ENCODE measurements at places on chromosomes 13 and 19.
A peak's percentile ranks its signal among the peaks of the same experiment; 100 is the strongest.

GRCh38 chr13:91346062-91346461 is 1.4 kb upstream of the MIR17HG start:
- no peak for DNase-seq

DNA sequence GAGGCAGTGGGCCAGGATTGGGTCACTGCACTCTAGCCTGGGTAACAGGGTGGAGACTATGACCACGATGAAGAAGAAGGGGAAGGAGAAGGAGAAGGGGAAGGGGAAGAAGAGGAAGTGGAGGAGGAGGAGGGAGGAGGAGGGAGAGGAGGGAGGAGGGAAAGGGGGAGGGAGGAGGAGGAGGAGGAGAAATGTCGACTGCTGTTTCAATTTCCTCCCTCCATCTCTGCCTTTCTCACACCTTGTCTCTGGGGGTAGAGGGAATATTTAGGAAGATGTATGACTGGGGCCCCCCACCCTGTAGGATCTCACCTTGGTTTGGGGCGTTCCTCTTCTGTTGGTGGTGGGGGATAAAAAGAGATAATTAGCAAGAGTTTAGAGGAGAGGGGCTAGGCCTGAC is 3.8 kb downstream of the TNNT1 start:
- no peak for DNase-seq

DNA sequence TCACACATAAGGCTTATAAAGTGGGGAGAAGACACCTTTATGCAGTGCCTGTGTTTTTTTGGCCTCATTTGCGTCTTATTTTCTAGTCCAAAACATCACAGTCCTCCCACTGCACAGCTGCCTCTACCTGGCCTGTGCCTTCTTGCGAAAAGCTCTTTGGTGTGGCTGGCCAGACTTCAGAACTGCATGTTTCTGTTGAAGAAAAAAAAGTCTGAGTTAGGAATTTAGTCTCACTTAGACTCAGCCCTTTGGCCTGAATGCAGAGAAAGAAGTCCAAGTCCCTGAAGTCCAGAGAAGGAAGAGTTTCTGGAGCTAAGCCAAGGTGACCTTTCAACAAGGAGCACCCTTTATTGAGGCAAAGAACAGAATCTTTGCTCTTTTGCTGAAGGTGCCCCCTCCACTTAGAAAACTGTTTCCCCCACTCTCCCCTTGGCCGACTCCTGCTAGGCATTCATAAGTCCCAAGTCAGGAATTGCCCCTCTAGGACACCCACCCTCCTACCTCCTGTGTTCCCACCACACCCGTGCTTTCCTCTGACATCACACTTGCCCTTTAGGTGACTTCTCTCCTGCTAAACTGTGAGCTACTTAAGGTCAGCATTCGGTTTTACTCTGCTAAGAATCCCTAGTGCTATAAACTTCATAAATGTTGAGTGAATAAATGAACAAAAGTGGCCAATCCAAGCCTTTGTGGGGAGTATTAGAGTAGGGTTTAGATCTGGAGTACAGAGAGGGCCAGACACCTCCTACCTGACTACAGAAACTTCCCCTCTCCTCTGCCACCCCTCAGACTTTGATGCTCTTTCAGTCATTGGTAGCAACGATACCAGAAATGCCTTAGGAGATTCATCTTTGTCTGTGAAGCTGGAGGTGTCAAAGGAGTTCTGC is 226.8 kb downstream of the LACC1 start:
- no peak for DNase-seq

DNA sequence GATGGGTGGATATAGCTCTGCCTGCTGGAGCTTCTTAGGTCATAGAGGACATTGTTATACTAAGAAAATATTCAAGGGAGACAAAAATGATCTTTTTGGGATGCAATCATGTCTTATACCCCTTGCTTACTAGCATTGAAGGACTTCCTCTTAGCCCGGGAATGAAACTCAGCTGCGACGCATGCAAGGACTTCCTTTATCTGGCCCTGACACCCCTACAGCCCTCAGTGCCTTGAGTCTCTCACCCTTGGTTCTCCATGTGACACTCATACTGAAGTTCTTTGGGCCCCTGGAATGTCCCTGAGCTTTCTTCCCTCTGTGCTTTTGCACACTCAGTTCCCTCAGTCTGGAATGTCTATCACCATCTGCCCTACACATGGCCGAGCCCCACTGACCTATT is 72.5 kb upstream of the MTIF3 start:
- DNase-seq: no peak

GRCh38 chr19:45601115-45601514 is 897 bp downstream of the GPR4 start:
- DNase-seq: no peak

GRCh38 chr13:91948736-91949135 is 550.3 kb downstream of the GPC5 start:
- no peak for DNase-seq

GRCh38 chr19:12331211-12331941 is 2.1 kb downstream of the ZNF563 start:
- DNase-seq: peak; percentile 44

- no peak for DNase-seq
These were observed 317 bp downstream of the LYL1 start for GRCh38 chr19:13102416-13102665.

- DNase-seq: no peak
These were observed 9.6 kb downstream of the HIPK4 start for GRCh38 chr19:40380199-40381037.

DNA sequence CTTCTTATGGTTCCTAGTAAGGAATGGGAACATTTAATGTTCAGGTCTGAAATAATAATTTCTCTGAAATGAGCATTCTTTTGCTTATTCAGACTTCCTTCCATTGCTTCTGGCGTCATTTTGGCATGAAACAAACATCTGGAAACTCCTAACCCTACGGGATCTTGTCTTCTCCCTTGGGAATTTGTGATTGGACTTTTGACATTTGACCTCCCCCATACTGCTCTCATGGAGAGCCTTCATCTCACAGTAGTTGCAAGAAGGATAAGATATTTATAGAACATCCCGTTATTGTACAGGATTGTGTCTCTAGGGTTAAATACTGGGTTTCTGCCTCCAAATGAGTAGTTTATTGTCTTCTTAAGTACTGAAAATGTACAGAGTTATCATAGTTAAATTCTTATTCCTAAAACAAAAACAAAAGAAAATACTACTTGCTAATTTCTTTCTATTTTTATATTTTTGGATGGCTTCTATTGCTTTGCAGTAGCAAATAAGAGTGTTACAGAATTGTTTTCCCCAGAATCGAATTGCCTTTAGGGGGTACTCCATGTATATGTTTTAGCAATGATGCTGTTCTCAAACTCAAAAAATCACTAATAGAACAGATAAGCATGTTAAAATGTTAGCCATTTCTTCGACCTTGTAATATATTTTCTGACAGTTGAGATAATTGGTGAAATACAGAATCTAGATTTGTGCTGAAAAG is 366.8 kb downstream of the DLEU7 start:
- no peak for DNase-seq

DNA sequence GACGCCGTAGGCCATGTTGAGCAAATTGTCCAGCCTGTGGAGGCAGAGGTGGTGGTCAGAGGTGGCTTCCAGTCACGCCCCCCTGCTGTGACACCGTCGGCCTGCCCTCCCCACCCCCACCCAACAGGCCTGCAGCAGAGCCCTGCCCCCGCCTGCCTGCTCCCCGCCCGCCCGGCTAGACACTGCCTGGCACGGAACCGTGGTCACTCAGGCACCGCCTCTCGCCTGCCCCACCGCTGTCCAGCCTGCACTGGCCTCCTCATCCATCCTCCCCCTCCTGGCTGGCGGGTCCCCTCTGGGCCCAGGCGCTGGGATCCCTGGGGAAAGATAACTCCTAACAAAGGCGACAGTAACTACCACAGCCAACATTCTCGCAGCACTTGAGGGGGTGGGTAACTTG is 21.7 kb downstream of the PRKCSH start:
- no peak for DNase-seq

DNA sequence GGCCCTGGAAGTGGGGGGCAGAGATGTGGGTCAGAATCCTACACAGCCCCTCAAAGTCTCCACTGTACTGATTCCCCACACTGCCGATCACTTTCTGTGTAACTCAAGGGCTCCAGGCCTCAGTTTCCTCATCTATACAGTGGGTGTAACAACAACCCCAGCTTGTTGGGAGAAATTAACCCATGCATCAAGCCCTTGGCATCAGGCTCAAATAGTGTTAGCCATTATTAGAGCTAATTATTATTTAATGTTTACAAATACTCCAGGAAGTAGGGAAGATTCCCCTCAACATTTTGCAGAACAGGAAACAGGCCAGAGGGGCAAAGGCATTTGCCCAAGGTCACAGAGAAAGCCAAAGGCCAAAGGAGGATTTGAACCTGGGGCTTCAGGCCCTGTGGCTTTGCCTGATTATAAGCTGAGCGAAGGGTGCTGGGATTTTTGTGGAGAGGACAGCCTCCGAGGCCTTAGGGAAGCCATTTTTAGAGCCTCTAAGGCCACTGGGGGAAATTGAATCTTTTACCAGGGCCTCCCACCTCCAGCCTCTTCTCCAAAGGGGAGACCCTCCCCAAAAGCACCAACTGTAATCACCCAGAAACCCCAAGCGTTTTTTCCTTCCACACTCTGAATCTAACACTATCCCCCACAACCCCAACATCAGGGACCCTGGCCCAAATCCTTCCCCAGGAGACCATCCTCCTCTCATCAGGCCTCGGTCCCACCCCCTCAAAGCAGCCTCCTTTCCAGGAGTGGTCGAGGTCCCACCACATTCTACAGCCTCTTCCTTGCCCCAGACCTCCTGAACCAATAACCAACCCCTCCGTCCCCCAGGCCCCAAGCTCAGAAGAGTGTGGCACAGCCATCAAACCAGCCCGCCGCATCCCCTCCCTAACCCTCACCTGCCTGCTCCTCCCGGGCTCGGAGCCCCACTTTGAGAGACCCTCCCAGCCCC is 1.1 kb downstream of the FKBP8 start:
- no peak for DNase-seq

DNA sequence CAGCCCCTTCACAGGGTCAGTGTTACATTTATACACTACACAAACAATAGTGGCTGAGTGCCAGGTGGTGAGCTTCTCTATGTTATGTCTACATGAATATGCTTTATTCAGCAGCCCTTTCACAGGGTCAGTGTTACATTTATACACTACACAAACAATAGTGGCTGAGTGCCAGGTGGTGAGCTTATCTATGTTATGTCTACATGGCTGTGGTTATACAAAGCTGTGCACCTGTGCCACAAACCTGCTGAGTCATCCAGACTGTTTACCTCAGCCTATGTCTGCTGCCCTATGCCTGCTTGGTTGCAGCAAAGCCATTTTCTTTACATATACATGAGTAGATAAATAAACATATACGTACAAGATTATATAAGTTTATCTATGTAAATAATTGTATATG is 76.5 kb downstream of the ZNF726 start:
- no peak for DNase-seq

DNA sequence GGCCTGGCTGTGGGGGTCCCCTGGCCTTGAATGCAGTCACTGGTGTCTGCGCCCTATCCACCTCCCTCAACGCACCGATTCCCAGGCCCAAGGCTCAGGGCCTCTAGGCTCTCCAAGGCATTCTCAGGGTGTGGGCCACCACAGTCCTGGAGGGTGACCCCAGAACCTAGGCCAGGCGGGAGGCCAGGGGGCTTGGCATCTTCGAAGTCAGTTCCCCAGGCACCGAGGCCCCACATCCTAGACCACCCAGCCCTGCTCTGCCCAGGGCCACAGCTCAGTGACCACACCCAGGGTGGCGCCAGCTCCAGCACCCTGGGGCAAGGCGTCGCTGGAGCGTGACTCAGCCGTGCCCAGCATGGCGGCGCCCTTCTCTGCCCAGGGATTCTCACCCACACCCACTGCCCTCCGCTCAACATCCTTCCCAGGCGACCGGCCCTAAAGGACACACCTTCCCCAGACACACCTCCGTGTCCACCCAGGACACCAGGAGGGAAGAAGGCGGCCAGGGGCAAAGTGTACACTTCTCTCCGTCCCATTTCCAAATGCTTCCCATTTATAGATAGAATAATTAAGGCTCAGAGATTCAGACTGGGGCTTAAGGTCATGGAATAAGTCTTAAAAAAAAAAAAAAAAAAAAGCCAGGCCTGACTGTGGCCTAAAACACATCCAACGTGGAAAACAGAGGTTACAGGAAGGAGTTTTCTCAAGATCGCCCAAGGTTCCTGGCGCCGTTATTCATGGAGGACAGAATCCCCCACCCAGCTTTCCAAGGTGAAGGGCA is 36.4 kb upstream of the NANOS3 start:
- no peak for DNase-seq

- DNase-seq: no peak
These were observed 12.3 kb downstream of the ATP7B start for GRCh38 chr13:51998723-51999509.

DNA sequence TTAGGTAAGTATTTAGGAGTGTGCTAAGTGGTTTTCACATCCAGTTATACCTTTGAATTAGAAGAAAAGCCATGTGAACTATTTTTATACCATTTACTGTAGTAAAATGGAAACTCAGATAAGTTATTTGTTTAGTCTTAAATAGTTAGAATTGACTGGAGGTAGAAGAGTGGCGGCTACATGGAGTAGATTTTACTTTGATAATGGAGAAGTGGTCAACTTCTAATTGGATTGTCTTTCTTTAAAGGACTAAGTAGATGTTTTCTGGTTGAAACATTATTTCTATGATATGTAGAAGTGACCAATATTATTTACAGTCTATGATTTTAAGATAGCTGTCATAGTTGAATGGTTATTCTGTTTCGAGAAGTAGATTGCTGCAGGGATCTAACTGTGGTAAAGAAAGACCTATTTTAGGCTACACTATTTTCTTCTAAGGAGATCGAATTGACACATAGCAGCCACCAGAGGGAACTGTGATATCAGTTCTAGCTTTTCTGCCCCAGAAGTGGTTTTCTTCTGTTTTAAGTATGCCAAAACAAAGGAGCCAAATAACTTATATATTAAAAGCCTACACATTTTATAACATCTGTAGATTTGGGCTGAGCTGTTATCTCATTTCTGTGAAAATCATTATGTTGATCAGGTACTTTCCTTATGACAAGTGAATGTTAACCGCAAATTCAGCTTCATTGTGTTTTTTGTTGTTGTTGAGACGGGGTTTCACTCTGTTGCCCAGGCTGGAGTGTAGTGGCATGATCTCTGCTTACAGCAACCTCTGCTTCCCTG is 26.1 kb downstream of the ZMYM2 start:
- no peak for DNase-seq

- no peak for DNase-seq
These were observed 177.3 kb downstream of the DNAJC15 start for GRCh38 chr13:43200736-43201135.

DNA sequence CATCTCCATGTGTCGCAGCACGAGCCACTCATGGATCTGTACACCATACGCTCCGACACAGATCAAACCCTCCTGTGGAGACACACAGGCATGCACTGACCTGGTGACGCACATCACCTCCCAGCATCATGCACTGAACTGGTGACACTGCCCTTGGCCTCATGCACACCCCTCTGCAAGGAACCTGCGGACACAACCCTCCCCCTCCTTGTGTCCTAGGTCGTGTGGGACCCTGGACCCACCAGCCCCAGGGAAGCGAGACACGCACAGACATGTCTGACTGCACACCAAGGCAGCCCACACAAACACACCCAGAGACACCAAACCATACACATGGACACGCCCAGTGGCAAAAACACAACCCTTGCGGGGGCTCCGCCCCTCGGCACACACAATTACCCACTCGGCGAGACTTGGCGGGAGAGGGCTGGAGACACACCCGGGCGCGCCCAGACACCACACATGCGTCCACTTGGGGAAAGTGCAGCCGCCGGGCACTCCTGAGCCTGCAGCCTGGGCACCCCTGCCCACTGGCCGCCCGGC is 2.0 kb upstream of the KCNN4 start:
- no peak for DNase-seq

Data from stimulated activated CD4-positive, alpha-beta T cell treated with anti-CD3 and anti-CD28 coated beads, Interleukin-1b, Interleukin-23, amount 100 ng/mL, for 1 hour (primary cell).